ENCODE measurements at places on chromosomes 7 and 10.

DNA sequence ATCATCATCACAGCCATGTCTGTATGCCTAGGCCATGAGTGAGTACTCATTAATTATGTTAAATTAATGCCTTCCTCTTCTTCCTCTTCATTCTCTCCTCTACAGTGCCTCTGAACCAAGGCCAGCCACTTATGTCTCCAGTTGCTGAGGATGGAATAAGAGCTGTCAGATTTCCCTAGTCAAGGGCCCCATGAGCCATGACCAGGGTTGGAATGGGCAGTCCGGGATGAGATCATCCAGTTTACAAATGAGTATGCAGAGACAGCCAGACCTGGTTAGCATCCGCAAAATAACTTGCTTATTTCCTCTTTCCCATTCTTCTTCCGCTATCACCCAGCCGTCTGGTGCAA is 342.7 kb downstream of the GRID1 start:
- DNase-seq = no peak

DNA sequence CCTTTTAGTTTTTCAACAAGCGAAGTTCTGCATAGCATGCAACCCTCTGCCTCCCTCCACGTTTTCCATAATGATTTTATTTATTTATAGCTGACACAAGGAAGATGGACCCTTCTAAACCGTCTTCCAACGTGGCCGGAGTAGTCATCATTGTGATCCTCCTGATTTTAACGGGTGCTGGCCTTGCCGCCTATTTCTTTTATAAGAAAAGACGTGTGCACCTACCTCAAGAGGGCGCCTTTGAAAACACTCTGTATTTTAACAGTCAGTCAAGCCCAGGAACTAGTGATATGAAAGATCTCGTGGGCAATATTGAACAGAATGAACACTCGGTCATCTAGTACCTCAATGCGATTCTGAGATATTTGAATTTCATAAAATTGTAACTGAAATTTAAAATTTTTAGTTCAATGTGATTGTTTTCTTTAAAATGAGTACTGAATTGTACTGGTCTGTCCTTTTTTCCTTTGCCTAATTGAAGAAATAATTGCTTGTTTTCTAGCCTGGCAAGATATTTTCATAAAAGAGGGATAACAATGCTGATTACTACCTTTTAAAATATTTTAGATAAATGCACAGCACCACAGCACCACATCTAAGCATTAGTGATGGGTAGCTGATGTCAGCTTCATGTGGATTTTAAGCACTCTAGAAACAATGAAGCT is 41.5 kb upstream of the SLC39A12 start:
- DNase-seq = peak; percentile 62

GRCh38 chr7:47783456-47784223 is 164.6 kb downstream of the PKD1L1 start:
- DNase-seq = no peak

DNA sequence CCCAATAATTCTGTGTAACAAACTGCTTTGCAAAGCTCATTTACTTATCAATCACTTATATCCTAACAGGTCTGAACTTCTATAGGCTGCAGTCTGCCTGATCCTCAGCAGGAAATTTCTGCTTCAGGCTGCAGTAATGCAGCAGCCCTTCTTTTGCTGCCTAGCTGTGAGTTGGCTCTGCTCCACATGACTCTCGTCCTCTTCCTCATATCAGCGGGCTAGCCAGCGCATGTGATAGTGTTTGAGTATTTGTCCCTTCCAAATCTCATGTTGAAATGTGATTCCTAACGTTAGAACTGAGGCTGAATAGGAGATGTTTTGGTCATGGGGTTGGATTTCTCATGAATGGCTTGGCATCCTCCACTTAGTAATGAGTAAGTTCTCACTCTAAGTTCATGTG is 387.8 kb downstream of the SEMA3D start:
- DNase-seq = no peak

- no peak for DNase-seq
These were observed 184.7 kb upstream of the PFKP start for GRCh38 chr10:2882628-2883027.

DNA sequence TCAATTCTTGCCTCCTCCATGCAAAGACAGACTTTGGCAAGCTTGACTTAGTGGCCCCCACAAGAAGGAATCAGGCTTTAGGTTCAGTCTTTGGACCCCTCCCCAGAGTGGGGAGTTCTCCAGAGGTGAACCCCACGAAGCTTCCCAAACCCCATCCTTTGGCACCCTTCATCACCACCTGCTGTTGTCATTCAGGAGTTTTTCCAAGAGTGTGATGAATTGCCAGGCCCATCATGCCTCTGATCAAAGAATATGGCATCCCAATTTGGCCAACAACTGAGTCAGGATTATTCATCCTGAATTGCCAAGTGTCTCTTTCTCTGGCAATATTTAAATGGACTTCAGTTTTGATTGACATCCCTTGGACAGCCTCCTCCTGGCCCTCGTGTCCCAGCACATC is 404.7 kb upstream of the MKI67 start:
- no peak for DNase-seq

DNA sequence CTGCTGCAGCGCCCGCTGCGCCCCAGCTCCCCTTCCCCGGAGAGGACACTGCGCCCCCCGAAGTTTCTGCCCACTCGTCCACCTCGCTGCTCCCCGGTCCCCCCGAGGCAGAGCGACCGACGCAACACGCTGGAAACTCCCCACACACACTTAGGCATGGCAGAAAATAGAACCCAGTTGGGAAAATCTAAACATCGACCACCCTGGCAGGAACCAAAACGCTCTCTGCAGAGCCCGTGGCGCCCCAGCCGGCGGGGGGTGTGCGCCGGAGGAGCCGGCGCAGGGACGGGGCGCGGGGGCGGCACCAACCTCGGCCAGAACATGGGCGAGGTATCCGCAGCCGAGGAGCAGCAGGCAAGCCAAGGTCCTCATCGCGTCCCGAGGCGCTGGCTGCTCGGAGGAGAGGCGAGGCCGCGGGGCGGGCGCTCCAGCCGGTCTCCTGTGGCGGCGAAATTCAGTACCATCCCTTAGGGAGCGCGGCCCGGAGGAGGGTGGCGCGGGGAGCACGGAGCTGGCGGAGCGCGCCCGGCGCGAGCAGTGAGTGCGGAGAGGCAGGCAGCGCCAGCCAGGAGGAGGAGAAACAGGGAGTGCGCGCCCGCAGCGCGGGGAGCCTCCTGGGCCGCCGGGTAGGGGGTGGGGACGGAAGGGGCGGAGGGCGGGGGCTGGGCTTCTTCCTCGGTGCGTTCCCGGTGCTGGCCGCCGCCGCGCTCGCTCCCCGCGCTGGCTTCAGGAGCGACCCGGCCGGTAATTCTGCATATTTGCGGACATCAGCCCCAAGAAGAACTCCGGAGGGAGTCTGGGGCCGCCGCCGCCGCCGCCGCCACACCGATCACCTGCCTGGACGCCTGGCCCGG is 789 bp downstream of the PDGFA start:
- DNase-seq = no peak

GRCh38 chr10:6200734-6201515 is 1.8 kb upstream of the PFKFB3 start:
- no peak for DNase-seq

- no peak for DNase-seq
These were observed 118.7 kb downstream of the MAD1L1 start for GRCh38 chr7:2114052-2114451.

GRCh38 chr7:140745266-140746058 is 49.0 kb downstream of the NDUFB2 start:
- DNase-seq = no peak

DNA sequence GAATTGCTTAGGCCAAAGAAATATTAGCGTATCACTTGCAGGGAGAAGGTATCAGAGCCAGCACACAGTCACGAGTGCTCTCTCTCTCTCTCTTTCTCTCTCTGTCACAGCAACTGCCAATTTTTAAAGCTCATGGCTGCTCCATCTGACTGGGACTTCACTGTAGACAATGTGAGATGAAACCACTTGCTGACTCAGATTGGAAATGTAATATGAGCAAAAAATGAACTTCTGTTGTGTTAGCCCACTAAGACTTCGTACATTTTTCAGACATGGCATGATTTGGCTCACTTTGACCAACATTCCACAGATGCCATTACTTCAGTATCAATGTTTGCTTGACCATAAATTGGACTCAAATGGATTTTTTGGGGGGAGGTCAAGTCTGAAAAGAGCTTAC is 68.1 kb downstream of the DGKB start:
- no peak for DNase-seq

- DNase-seq = no peak
These were observed 4.2 kb upstream of the IGFBP1 start for GRCh38 chr7:45884136-45884535.

- no peak for DNase-seq
These were observed 147.2 kb downstream of the MYOF start for GRCh38 chr10:93334901-93335327.

DNA sequence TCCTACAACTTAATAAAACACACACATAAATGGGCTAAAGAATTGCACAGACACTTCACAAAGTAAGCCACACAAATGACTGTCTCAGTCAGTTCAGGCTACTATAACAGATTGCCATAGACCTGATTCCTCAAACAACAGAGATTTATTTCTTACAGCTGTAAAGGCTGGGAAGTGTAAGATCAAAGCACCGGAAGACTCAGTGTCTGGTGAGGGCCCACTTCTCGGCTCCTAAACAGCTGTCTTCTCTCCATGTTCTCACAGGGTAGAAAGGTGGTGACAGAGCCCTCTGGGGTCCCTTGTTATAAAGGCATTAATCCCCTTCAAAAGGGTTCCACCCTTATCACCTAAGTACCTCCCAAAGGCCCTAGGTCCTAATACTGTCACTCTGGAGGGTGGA is 18.3 kb downstream of the STK32C start:
- no peak for DNase-seq

- no peak for DNase-seq
These were observed 91.2 kb upstream of the PARD3 start for GRCh38 chr10:34906067-34906965.

GRCh38 chr7:25579778-25580075 is 351.4 kb upstream of the NPVF start:
- no peak for DNase-seq

- DNase-seq = no peak
These were observed 356.4 kb downstream of the ANKRD7 start for GRCh38 chr7:118580743-118581382.

DNA sequence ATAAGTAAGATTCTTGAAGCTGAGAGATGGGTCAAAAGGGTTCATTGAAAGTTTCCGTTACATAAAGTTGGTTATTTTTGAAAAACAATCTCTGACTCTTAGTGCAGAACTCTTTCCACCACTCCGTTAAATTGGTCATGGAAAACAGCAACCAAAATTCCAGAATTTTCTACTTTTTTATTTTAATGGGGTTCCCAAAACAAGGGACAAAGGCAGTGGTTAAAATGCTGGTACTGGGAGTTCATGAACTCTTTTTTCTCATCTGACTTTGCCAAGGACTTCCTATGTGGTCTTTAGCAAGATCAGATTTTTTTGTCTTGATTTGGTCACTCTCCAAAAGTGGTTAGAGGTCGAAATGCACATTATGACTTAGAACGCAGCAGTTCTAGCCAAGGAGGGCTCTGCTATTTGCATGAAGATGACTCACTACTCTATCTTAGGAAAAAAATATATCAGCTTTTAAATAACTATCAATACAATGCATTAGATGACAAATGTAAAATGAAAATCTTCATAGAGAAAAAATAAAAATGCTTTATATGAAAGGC is 145.7 kb downstream of the REEP3 start:
- no peak for DNase-seq

DNA sequence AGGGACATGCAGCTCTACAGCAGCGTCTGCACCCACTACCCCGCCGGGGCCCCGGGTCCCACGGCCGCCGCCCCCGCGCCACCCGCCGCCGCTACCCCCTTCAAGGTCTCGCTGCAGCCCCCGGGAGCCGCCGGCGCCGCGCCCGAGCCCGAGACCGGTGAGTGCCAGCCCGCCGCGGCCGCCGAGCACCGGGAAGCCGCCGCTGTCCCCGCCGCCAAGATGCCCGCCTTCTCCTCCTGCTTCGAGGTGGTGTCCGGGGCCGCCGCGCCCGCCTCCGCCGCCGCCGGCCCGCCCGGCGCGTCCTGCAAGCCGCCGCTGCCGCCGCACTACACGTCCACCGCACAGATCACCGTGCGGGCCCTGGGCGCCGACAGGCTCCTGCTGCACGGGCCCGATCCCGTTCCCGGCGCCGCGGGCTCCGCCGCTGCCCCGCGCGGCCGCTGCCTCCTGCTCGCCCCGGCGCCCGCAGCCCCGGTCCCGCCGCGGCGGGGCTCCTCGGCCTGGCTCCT is 631 bp downstream of the OTUD1 start:
- no peak for DNase-seq

DNA sequence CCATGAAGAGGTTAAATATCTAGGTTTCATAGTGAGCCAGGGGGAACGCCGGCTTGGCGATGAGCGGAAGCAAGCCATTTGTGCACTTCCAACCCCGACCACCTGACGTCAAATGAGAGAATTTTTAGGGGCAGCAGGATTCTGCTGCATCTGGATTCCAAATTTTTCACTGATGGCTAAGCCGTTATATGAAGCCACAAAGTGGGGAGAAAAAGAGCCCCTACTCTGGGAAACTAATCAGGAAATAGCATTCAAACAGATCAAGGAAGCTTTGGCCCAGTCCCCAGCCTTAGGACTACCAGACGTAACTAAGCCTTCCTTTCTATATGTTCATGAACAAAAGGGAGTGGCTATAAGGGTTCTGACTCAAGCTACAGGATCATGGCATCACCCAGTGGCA is 12.9 kb upstream of the ADCK2 start:
- no peak for DNase-seq

DNA sequence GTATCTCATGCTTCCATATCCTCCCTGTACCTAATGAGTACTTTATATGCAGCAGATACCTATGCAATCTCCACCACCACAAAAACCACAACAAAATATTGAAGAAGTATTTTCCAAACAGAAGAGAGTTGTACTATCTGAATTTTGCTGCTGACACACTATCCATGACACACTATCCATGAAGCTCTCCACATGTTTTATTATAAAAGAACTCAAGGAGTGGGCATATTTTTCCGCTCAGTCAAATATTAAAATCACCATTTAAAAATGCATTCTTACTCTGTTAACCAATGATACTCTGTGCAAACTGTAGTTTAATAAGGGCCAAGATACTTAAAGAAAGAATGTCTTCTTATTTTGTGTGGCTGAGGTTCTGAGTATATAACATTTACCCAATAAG is 2.8 kb downstream of the BET1 start:
- no peak for DNase-seq

DNA sequence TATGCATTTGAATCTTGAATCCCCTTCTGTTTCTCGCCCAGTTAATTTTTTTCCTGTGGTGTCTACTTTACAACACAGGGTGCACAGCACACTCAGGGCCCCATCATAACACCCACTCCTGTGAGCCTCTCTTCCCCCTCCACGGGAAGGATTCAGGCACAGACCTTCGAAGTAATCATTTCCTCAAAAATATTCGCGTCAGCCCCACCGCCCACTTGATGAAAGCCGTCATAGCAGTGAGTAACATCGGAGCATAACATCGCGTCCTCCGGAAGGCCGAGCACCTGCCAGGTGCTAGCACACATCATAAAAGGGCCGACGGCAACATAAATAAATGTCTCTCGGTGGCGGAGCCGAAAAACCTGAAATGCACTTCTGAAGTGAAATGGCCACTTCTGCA is 201.7 kb upstream of the ADARB2 start:
- no peak for DNase-seq

GRCh38 chr10:121088524-121088923 is 237.4 kb downstream of the WDR11 start:
- no peak for DNase-seq

GRCh38 chr7:75596727-75597614 is 104.9 kb downstream of the SPDYE5 start:
- DNase-seq = no peak
